ENCODE measurements at places on chromosomes 4 and X. TPM values are rescaled to one million over a fixed set of nuclear protein-coding genes. Genes with fewer than 3 reads are reported as not detected.

Gene ELMOD2
- 38.7 TPM for total RNA-seq

Gene INPP4B
- total RNA-seq = 19.4 TPM

Gene AKAP4
- total RNA-seq = not detected

Gene GPR143
- not detected for total RNA-seq

Gene PGAM4
- not detected for total RNA-seq

Gene TRAPPC11
- 93.1 TPM for total RNA-seq

Gene XAGE1B
- not detected for total RNA-seq

Gene GC
- total RNA-seq = not detected

Gene GAB1
- total RNA-seq = 101 TPM

Gene GUCY1B1
- 25.7 TPM for total RNA-seq

Gene BMP2K
- 29.1 TPM for total RNA-seq

Gene LONRF3
- total RNA-seq = 1.2 TPM

GRCh38 chr4:38560768-38561558, 103.0 kb upstream of the KLF3 start:
- DNase-seq = no peak

DNA sequence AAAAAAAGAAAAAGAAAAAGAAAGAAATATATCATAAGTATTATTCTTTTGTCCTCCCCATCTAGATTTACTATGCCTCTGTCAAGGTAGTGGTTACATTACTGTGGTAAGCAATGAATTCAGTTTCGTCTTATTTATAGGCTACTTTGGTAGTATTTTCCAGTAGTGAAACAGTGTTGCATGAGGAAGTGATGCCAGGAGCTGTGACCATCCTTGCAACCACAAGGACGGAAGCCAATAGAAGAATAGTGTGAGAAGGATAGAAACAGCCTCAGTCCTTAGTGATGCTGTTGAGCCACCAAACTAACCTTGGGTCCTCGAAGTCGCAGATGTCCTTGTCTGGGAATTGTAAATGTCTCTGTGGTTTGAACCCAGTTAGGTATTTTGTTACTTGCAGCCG, 328.5 kb downstream of the PPP3CA start:
- no peak for DNase-seq

DNA sequence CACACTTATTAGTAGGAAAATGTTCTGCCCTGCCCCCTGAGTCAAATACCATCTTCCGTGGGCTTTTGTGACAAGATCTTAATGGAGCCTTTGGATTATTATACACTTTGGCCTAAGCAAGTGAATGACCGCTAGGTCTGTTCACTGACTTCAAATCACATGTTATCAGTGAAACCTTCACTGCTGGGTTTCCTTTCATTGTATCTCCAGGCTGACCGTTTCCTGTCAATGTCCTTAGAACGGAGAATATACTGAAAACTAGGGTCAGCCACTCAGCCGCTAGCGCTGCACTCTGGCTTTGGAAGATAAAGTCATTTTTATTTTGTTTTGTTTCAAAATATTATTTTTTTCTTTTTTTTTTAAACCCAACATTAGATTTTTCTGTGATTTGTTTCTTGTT, 107.0 kb upstream of the TLL1 start:
- DNase-seq = no peak

- DNase-seq = no peak
Observed at GRCh38 chr4:1682860-1683259, 1.3 kb downstream of the FAM53A start.

DNA sequence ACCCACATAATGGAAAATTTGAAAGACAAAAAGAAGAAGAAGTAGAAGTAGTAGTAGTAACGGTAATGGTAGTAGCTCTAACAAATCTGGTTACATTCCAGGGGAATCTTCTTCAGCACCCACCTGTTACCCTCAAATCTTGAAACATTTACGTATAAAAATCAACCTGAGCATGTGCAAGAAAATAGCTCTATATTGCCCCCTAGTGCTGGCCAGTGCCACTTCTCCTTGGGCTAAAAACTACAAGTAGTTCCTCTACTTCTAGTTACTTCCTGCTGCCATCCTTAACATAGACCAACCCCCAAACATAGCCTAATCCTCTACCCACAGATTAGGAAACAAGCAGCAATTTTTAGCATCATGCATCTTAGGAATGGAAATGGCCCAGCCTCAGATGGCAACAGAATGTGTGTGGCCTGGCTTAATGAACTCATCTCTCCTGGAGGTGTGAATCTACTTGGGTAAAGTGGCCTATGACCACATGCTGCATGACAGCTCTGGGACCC, 3.1 kb downstream of the PDGFC start:
- peak; percentile 90 for DNase-seq

GRCh38 chr4:73037057-73037456, 32.5 kb downstream of the COX18 start:
- no peak for DNase-seq

DNA sequence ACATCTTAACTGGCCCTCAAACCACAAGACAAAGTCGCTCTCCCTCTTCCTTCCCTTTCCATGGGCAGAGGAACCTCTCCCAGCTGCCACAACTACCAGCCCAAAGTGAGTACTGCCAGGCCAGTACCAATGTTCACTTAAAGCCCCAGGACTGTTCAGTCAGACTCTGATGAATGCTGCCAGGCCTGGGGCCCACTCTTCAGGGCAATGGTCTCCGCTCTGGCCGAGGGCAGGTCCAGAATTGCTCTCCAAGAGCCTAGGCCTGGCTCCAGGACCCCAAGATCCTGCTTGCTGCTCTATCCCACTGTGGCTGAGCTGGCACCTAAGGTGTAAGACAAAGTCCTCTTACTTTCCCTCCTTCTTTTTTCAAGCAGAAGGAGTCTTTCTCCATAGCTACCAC, 790.9 kb downstream of the KLHL13 start:
- DNase-seq = no peak

DNA sequence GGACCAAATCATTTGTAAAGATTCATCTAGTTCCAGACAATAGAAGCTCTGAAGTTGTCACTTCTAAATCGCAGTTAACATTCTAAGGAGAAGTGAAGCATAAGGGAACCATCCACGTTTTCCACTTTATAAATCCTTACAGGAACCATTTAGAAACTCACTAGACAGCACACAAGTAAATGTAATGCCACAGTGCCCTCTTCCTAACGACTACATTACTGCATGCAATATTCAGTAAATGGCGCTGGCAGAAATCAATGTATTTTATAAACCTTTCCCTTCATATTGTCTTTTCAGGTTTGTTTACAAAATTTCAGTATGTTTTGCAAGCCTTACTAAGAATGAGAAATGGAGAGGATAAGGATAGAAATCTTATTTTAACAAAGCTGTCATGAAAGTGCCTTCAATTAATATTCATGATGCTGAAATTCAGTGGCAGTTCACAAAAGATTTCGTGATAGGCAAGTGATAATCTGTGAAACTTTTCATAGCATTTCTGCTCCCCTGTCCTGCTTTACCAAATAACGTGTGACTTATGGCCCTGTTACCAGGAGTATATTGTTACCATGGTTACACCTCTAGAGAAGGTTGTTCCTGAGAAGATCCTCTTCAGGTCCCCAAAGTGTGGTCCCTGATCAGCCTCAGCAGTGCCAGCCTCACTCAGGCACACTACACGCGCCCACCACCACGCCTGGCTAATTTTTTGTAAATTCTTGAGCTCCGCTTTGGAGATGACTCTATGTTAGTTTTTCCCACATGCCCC, 54.2 kb downstream of the TMA16 start:
- peak; percentile 81 for DNase-seq

GRCh38 chr4:143184217-143184502, 557 bp upstream of the USP38 start:
- DNase-seq = no peak

GRCh38 chrX:75957107-75957610, 172.1 kb upstream of the MAGEE2 start:
- no peak for DNase-seq

- DNase-seq = no peak
Observed at GRCh38 chrX:149272690-149273463, 232.2 kb downstream of the IDS start.

DNA sequence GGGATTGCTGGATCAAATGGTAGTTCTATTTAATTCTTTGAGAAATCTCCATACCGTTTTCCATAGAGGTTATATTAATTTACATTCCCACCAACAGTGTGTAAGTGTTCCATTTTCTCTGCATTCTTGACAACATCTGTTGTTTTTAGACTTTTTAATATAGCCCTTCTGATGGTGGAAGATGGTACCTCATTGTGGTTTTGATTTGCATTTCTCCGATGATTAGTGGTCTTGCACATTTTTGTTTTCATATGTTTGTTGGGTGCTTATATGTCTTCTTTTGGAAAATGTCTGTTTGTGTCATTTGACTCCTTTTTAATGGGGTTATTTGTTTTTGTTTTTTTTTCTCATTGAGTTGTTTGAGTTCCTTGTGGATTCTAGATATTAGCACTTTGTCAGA, 75.3 kb upstream of the PUDP start:
- no peak for DNase-seq

GRCh38 chr4:156594624-156595023, 377.0 kb downstream of the PDGFC start:
- peak; percentile 45 for DNase-seq

DNA sequence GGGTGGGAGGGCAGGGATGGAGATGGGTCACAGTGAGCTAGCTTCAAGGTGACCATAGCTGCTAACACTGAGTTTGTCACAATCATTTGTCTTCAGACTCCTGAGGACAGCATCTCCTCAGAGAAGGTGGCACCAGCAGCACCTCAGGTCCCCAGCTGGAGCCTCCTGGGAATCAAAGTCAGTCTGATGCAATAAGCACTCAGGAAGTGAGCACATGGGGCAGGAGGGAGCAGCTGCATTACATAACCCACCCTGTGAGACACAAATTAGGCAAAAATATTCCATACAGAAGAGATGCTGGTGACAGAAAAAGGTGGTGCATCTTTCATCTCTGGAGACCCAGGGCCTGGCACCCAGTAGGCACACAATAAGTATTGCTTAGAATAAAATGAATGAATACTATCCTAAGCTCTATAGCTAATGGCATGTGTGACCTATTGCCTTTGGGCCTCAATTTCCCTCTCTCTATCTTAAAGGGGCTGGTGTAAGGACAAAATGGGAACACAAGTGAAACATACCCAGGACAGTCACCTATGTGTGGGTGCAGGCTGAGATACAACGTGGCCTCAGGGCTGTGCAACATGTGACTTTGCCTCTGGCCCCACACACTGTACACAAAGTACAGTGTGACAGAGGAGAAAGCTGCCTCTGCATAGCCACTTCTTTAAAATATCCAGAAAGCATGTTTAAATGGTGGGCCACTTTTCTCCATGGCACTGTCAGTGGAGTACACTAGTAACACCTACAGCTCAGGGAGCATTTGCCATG, 37.1 kb downstream of the SLC39A8 start:
- DNase-seq = no peak

DNA sequence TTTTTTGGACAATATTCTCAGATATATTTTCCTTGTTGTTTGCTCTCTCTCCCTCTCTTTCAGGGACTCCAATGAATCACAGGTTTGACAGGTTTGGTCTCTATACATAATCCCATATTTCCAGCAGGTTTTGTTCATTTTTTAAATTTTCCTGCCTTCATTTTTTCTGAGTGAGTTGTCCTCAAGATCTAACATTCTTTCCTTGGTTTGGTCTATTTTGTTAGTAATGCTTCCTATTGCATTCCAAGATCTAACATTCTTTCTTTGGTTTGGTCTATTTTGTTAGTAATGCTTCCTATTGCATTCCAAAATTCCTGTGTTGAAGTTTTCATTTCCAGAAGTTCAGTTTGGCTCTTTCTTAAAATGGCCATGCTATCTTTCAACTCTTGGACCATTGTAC, 45.3 kb upstream of the ZMAT1 start:
- DNase-seq = no peak

- DNase-seq = no peak
Observed at GRCh38 chr4:43567644-43568043, 675.1 kb downstream of the GRXCR1 start.

DNA sequence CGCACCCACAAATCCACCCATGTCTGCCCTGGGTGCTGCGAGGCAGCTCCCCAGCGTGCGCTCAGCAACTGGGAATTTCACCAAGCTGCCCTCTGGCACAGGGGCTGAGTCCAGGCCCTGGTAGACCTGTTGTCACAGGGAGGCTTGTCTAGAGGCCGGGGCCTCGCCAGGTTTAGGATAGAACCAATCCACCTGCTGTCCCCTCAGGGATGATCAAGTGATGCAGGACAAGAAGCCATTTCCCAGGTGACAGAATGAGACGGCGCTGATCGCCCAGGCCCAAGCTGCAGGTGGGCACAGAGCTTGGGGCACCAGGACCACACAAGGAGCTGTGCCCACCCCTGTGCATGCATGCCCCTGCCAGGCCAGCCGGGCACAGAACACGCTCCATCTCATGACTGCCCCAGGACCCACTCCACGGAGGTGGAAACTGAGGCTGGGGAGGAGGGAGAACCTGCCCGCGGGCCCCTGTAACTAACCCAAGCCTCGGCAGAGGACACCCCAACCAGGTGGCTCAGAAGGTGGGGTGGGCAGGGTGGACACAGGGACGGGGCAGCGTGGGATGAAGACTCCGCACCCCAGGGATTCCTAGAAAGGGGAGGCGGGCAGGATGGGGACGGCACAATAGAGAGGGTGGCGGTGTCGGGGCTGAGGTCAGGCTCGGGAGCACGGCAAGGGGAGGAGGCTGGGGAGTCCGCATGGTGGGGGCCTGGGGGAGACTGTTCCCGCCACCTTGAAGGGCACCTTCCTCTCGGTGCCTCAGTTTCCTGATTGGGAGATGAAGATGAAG, 78.0 kb downstream of the ZFYVE28 start:
- DNase-seq = no peak

DNA sequence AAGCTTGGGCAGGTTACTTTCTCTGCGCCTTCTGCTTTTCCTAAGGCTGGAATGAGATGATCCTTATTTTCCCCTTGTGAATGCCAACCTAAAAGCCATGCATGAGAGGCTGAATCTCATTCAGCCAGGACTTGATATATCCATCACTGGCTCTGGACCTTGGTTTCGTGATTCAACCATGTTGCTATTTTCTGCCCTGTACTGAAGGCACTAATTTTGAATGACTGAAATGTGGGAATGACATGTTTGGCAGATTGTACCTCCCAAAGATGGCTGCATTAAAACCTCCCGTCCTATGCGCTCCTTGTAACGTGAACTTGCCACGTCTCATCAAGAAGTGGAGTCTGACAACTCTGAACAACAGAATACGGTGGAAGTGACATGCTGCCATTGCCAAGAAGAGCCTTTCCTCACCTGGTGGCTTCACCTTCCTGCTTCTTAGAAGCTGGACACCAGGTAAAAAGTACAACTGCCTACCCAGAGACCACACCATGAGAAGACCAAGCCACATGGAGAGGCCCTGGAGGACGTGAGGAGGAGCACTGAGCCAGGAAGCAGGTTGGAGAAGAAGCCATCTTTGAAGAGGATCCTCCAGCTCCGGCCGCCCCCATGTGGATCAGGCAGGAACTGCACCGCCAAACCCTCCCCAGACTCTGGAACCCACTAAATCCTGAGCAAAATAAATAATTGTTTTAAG, 174.5 kb downstream of the NSUN7 start:
- peak; percentile 64 for DNase-seq

DNA sequence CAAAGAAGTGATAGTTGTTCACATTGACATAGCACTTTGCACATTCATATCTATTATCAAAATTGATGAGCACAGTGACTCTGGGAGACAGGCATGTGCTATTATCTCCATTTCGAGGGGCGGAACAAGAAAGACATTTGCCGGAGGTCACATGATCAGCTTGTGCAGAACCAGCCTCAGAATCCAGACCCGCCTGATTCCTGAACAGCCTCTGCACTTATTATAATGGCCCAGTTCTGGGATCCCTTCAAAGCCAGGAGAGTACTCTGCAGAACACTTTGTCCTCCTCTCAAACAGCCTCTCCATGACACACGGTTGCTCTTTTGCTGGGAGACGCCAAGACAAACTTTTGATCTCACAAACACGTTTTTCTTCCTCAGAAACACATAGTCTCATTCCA, 48.4 kb downstream of the RWDD4 start:
- DNase-seq = no peak

GRCh38 chr4:174120446-174121295, 162.8 kb downstream of the FBXO8 start:
- DNase-seq = peak; percentile 88
